Activated CD4-positive, alpha-beta T cell treated with anti-CD3 and anti-CD28 coated beads, Interleukin-2, amount 10 ng/mL, durations not matched to agents 7 days and 5 days (primary cell): ENCODE measurements at places on chromosomes 3 and 15. TPM values are rescaled to one million over a fixed set of nuclear protein-coding genes. Genes with fewer than 3 reads are reported as not detected.

The TGM4 gene
- not detected for total RNA-seq

The EPHA6 gene
- not detected for total RNA-seq

The TPRG1 gene
- 1.7 TPM for total RNA-seq

The WDR72 gene
- total RNA-seq = not detected

The TMEM202 gene
- total RNA-seq = not detected

The RYK gene
- 9.7 TPM for total RNA-seq

The MAP6D1 gene
- total RNA-seq = 0.83 TPM

The CCR4 gene
- total RNA-seq = 60.3 TPM

The HCLS1 gene
- total RNA-seq = 339 TPM

The CCDC39 gene
- total RNA-seq = not detected

The DAZL gene
- not detected for total RNA-seq

The NR2F2 gene
- total RNA-seq = not detected

The CFAP161 gene
- total RNA-seq = not detected

The MORC1 gene
- total RNA-seq = not detected

The OSTN gene
- total RNA-seq = not detected

The HYAL3 gene
- 10.9 TPM for total RNA-seq

The PRR20G gene
- total RNA-seq = not detected

GRCh38 chr3:38555149-38555840 is 59.2 kb downstream of the EXOG start:
- no peak for DNase-seq

DNA sequence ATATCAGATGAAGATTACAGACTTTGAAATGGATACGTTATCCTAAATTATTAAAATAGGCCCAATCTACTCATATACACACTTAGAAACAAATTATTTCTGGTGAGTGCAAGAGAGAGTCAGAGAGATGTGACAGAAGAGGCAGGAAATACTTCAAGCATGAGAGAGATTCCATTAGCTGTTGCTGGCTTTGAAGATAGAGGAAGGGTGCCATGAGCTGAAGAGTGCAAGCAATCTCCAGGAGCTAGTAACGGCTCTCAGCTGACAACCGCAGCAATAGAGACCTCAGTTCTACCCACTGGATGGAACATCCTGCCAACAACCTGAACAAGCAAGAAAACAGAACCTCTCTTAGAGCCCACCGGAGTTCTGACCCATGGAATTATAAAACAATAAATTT is 270.7 kb upstream of the SLITRK3 start:
- no peak for DNase-seq

DNA sequence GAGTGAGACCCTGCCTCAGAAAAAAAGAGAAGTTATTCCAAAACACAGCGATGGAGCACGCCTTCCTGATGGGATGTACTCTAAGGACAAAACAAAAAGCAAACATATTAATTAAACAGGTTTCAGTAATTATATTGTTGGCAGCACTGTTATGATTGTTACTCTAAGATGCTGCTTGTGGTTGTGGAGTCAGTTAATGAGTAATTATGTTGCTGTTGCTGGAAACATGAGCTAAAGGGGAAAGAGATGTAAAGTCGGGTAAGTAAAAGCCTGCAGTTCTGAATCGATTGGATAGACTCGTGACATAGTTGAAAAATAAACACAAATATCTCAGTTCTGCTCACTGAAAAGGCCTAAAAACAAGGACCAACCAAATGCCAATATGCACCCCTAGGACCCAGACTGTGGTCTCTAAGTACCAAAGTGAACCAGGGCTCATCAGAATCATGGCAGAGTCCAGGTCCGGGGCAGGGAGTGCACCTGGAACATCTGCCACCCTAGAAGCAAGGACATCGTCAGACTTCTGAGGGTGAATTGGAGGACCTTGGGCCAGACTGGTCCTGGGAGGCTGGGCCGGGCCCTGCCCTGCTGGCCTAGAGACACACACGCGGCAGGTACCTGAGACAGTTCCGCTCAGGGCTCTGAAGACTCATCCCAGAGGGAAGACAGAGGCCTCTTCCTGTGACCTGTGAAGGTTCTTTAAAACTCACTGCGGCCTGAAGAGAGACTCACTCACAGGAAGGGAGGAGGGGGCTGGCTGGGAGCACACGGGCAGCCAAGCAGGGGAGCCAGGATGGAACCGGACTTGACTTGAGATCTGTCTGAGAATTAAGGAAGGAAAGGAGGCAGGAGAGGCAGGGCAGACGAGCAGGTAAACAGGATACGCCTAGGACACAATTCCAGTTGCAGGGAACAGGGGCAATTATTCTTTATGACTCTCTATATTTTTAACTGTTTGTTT is 140.5 kb downstream of the LRRK1 start:
- peak; percentile 1 for DNase-seq

- no peak for DNase-seq
Measured at GRCh38 chr15:94203306-94203705, 28.1 kb upstream of the MCTP2 start.

GRCh38 chr3:78605178-78605577 is 1162.6 kb downstream of the ROBO1 start:
- no peak for DNase-seq

DNA sequence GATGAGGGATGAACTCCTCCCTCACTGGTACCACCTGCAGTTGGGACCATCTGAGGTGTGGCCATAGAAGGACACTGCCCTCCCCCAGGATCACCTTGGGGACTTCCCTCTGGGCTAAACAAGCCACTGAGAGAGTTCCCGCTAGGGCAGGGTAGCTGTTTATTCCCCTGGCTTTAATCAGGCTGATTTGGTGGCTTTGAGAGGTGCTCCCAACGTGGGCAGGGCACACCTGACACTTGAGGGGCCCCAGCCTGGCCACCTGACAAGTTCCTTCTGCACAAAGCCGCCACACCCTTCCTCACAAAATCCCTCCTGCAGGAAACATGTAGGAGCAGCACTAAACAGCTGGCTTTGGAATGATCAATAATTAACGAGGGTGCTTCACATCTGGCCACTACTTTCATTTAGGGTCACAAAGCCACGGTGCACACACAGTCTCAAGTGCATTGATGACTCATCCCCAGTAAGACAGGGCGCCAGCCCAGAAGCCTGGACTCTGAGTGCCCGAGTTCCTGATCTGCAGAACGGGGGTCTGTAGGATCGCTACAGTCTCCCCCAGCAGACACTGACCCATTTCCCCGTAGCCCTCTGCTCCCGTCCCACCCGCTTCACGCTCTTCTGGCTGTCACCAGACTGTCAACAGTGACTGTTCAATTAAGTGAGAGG is 75.1 kb downstream of the ATP10A start:
- no peak for DNase-seq

- DNase-seq = no peak
Measured at GRCh38 chr15:100309109-100310040, 32.4 kb downstream of the ADAMTS17 start.

DNA sequence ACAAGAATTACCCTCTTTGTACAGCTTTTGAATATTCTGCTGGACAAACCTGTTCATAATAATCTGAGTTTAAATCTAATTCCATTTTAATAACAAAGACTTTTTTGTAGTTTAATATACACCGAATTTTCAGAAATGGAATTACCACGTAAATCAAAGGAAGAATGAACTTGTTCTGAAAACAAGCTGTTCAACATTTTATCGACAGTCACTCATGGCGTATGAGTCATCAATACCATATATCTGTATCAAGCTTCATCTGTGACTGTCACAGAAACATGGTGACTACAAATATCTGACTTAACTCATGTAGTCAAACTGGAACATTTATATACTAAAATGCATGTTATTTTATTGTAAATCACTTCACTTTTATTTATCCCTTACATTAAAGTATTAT is 90.0 kb downstream of the EFL1 start:
- no peak for DNase-seq

DNA sequence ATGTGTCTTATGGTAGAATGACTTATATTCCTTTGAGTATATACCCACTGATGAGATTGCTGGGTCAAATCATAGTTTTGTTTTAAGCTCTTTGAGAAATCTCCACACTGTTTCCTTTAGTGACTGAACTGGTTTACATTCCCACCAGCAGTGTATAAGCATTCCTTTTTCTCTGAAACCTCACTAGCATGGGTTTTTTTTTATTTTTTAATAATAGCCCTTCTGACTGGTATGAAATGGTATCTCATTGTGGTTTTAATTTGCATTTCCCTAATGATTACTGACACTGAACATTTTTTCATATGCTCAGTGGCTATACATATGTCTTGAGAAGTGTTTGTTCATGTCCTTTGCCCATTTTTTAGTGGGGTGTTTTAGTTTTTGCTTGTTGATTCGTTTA is 494.3 kb downstream of the SQOR start:
- no peak for DNase-seq

DNA sequence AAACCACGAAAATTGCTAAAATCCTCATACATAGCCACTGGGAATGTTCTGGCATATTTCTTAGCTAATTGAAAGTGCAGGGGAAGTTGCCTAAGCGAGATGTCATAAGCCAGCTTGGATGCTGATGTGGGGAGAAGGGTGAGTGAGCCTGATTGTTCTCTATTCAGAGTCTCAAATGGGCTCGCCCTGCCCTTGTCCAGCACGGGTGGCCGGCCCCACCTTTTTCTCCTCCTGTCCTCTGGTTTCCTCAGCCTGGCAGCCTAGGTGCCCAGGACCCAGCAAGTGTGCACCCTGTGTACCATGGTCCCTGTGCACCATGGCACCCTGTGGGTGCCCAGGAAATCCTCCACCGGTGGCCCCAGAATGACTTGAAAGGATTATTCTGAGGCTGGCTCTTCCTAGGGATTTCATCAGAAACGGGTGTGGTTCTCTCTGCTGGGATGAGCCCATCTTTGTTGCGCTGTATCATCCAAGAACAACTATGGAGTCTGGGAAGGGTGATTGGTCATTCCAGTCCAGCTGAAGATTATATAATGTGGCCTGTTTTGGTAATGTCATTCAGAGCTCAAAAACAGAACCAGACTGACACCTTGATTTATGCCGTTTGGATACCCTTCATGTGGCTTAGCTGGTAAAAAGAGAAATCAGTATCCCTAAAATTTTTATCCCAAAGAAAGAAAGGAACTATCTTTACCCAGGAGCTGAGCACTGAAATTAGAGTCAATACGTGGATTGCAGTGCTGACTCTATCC is 150.8 kb upstream of the BHLHE40 start:
- DNase-seq = no peak

GRCh38 chr15:68378595-68378994 is 53.4 kb downstream of the ITGA11 start:
- DNase-seq = no peak

- DNase-seq = no peak
Measured at GRCh38 chr15:80559320-80559693, 135.8 kb upstream of the ABHD17C start.

- DNase-seq = no peak
Measured at GRCh38 chr3:99118381-99118780, 216.9 kb upstream of the DCBLD2 start.

DNA sequence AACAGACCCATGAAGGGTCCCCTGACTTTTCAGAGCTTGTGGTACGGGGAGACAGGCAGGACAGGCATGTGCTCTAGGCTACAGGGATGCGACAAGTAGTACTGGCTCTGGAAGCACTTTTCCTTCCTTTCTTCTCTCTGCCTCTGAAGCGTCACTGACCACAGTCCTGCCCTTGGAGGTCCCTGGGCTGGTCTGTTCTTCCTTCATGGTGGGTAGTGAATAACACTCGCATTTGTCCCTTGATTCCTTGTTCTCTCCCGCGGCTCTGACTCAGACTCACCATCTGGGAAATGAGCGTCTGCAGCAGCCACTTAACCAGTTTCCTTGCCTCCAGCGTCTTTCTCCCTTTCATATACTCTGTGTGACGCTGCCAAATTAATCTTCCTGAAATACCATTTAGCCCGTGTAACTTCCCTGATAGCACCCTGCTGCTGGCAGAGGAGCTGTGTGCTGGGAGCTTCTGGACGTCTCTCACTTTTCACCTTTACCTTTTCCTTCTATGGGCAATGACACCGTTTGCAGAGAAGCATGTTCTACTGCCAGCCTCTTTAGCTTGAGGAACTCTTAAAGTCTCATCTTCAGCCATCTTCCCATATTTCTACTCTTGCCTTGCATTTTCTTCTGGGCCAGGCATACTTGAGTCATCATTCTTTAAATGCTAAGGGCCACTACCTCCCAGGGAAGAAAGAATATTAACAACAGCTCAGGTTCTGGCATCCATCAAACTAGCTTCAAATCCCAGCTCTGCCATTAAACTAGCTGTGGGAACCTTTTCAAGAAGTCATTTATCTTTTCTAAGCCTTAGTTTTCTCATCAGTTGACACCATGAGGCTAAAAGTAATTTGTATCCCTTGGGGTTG is 33.6 kb downstream of the TMEM45A start:
- no peak for DNase-seq

DNA sequence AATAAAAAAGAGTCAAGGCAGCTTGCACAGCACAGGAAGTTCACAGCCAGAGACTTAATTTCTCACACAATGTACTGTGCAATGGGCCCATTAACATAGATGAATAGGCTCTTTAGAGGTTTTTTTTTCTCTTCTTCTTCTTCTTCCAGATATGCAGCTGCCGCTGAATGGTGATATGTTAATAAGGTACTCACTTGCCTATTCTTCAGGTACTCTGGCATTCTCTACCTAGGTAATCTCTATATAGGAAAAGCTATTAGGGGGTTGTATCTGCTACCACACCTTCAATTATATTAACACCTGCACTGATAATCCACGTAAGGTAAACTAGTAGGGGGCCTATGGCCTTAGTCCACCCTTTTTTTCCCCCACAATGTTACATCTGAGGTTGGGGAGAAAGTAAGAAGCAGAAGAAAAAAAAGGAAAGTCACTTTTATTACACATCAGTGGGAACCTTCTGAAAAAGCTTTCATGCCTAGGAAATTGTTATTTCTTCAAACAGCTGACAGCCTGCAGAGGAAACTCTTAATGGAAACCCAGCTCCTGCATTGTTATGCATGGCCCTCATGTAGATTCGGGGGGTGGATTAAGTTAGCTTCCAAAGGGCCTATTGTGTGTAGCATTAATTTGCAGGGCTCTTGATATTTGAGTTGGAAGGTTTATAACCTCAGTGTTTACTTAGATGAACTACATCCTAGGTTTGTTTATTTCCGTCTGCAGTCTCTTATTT is 525.5 kb downstream of the ZIC1 start:
- DNase-seq = no peak

- no peak for DNase-seq
Measured at GRCh38 chr3:9499455-9500107, 54.0 kb downstream of the LHFPL4 start.

DNA sequence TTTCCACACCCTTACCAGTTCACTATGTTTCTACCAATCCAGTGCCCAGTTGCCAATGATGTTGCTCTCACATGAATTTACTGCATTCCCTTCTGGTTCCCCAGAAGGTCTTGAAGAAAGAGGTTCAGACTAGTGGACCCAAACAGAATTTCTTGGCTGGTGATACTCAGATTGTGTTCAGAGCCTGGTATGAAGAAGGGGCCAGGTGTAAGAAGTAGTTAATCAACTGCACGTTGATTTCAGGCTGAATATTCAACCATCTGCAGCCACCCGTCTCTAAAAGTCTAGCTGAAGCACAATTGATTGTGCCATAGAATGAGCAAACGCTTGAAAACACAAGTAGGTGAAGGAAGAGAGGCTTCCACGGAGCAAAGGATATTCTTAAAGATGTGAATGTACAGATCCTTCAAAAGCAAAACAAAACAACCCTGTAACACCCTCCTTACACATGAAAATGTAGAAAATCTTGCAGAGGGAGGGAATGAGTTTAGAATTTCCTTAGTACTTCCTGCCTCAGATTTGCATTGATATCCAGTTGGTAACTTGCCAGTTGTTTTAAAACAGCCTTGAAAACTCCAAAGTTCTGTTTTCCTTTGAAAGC is 4.7 kb downstream of the RBMS3 start:
- DNase-seq = no peak

- DNase-seq = no peak
Measured at GRCh38 chr3:129845956-129846355, 47.6 kb downstream of the TMCC1 start.
